Upper lobe of left lung (tissue), 6 donors: ENCODE measurements at places on chromosomes 6 and 20. TPM values are rescaled to one million over a fixed set of nuclear protein-coding genes. Genes with fewer than 3 reads are reported as not detected.

DNA sequence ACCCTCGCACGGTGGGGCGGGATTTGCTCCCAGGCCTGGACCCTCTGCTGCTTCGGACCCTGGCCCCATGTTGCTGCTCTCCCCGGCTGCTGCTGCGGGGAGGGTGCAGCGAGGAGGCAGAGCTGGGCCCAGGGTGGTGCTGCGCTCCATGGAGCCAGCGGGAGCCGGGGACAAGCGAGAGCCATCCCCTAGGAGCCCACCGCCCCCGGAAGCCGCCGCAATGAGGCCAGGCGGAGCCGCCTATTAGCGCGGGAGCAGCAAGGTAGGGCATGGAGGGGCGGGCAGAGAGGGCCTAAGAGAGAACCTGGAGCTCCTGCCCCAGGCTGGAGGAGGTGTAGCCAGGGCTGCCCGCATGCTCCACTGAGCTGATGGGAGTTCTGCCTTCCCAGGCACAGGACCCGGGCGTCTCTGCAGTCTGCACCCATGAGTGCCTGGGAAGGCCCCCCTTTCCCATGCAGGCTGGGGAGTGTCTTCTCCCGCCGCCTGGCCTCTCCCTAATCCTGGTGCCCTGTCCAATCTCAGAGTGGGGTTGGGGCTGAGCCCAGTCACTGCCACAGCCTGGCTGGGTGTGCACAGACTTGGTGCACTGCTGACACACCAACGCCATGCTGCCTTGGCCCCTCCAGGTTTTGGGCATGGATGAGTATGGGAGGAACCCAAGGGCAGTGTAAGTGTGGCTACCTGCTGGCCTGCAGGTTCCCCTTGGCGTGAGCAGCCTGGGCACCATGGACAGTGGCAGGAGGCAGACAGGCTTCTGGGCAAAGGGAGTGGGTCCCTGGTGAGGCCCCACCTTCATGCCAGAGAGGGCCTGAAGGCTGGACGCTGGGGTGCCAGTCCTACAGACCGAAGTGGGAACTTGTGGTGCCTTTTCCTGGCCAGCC is 360.6 kb upstream of the MAP3K7 start:
- no peaks in the 10 kb centered on the region for H3K27me3 ChIP-seq
- H3K4me1 ChIP-seq, result no peaks in the 10 kb centered on the region
- no peaks in the 10 kb centered on the region for H3K36me3 ChIP-seq
- H3K4me3 ChIP-seq, result no peak overlapping the region

DNA sequence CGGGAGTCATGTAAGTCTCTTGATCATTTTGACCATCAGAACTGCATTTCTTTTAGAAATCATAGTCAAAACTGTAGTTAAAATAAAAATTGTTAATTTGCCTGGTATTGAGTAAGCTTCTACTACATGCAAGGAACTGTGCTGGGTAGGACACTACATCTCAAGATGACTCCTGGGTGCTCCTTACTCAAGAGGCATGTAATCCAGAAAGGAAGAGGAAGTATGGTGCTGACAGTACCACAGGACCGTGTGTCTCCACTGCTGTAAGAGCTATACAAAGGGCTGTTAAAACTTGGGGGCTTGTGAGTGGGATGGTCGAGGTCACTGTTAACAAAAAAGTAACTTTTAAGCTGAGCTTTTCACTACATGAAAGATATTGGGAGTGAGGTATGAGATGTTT is 508.3 kb upstream of the SOX4 start:
- H3K27ac ChIP-seq, result no peak overlapping the region
- no peak overlapping the region for H3K4me3 ChIP-seq
- no peaks in the 10 kb centered on the region for H3K27me3 ChIP-seq
- H3K36me3 ChIP-seq, result no peaks in the 10 kb centered on the region
- H3K4me1 ChIP-seq, result no peaks in the 10 kb centered on the region

- H3K27me3 ChIP-seq, result no peaks in the 10 kb centered on the region
- no peaks in the 10 kb centered on the region for H3K36me3 ChIP-seq
- no peaks in the 10 kb centered on the region for H3K4me1 ChIP-seq
- no peak overlapping the region for H3K27ac ChIP-seq
- no peak for DNase-seq
These were observed 52.0 kb upstream of the FYN start for GRCh38 chr6:111925296-111925695.

DNA sequence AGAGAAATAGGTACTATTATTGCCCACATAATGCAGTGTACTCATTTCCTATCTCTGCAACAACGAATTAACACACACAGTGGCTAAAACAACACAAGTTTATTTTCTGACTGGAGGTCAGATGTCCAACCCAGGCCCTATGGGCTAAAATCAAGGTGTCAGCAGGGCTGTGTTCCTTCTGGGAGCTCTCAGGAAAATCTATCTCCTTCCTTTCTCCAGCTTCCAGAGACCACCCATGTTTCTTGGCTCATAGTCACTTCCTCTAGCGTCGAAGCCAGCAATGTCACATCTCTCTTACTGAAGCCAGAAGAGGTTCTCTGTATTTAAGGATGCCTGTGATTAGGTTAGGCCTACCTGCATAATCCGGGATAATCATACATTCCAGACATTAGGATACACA is 60.9 kb upstream of the TOP1 start:
- H3K4me3 ChIP-seq, result no peak overlapping the region
- peaks cover 2% of the 10 kb centered on the region for H3K4me1 ChIP-seq
- H3K27ac ChIP-seq, result no peak overlapping the region
- no peaks in the 10 kb centered on the region for H3K36me3 ChIP-seq

DNA sequence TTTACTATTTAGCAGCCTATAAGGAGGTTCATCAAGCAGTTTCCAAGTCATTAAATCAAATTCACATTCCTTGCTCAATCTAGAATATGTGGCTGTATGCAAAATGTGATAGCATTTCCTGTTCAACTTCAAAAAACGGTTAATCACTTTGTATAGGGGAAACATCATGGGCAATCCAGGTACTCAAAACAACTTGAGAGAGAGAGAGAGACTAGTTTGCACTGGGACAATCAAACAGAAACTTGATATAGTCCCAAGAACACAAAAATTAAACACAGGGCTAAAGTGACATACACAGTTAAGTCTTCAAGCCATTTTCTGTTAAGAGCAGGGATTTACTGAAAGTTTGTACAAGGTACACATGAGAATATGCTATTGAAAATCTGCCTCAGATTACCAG is 7.4 kb downstream of the CPNE1 start:
- H3K4me3 ChIP-seq, result no peak overlapping the region
- peak overlapping the region; percentile 52 for H3K27ac ChIP-seq
- H3K4me1 ChIP-seq, result peaks cover 49% of the 10 kb centered on the region
- H3K27me3 ChIP-seq, result no peaks in the 10 kb centered on the region
- peaks cover 23% of the 10 kb centered on the region for H3K36me3 ChIP-seq

GRCh38 chr6:50722829-50723554 is 9.7 kb downstream of the TFAP2D start:
- no peak overlapping the region for H3K4me3 ChIP-seq
- H3K27me3 ChIP-seq, result no peaks in the 10 kb centered on the region
- DNase-seq, result no peak
- no peak overlapping the region for H3K27ac ChIP-seq

DNA sequence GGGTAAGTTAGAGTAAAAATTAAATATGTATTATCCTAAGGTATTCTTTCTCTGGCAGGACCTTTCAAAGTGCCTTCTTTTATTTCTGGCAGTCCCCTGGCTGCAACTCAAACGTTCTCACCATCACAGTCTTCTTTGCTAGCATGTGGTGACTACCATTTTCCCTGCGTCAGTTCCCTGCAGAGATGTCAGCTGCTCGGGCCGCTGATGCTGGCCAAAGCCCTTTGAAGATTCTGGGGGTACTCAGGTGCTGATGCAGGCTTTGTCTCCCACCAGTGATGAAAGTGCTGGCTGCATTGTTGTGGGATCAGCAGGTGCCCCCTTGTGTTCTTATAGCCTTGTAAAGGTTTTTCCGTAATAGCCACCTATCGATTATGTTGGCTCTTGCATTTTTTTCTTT is 140.1 kb downstream of the BTBD3 start:
- no peaks in the 10 kb centered on the region for H3K27me3 ChIP-seq
- no peak overlapping the region for H3K27ac ChIP-seq
- H3K4me1 ChIP-seq, result peaks cover 7% of the 10 kb centered on the region
- no peaks in the 10 kb centered on the region for H3K36me3 ChIP-seq
- no peak overlapping the region for H3K4me3 ChIP-seq

- no peak for DNase-seq
- H3K4me3 ChIP-seq, result no peak overlapping the region
- H3K27me3 ChIP-seq, result no peaks in the 10 kb centered on the region
- H3K27ac ChIP-seq, result no peak overlapping the region
- no peaks in the 10 kb centered on the region for H3K4me1 ChIP-seq
These were observed 109.7 kb upstream of the FOXQ1 start for GRCh38 chr6:1202201-1202600.

The RBM24 gene
- 0.76 TPM for total RNA-seq

DNA sequence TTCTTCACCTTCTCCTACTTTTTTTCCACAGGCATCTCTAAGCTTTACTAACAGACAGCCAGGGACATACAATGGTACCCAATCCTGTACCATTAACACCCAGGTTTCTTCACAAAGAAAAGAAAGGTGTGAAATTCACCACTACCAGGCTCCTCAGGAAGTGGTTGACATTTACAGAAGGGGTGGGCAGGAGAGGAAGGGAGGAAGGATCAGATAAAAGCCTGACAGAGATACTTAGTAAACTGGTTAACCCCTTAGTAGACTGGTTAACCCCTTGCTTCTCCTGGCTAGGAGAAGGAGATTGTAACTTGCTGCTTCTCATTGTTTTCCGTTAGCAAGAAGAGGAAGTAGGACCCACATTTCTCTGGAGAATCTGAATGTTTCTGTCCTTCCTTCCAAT is 7.2 kb downstream of the SAMD3 start:
- H3K27me3 ChIP-seq, result no peaks in the 10 kb centered on the region
- H3K4me3 ChIP-seq, result no peak overlapping the region
- no peaks in the 10 kb centered on the region for H3K36me3 ChIP-seq
- DNase-seq, result no peak
- H3K4me1 ChIP-seq, result no peaks in the 10 kb centered on the region
- no peak overlapping the region for H3K27ac ChIP-seq

DNA sequence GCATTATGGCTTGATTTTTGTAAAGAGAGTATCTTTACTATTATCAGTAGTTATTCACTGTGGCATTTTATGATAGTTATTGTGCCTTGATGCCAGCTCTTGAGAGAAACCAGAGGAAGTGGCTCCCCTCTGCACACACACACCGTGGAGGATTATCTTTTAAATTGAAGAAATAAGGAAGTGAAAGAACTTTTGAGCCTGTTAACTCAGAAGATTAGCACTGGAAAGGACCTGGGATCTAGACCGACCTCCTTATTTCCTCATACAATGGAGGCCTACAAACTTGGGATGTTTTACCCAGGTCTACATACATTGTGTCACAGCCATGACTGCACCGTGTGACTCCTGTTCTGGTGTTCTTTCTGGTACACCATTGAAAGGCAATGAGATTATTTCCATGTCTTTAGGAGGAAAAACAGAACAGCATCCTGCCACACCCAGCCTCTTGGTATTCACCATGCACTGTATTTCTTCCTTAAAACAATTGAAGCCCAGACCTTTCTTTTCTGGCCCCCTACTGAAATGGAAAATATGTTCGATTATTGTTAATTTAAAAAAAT is 40.6 kb downstream of the HECA start:
- H3K4me3 ChIP-seq, result no peak overlapping the region
- H3K36me3 ChIP-seq, result peaks cover 46% of the 10 kb centered on the region
- no peak for DNase-seq
- no peak overlapping the region for H3K27ac ChIP-seq
- no peaks in the 10 kb centered on the region for H3K27me3 ChIP-seq

The FGD2 gene
- 50.8 TPM for total RNA-seq

GRCh38 chr6:36947570-36948351 is 6.8 kb upstream of the PI16 start:
- H3K4me3 ChIP-seq, result no peak overlapping the region
- no peak overlapping the region for H3K27ac ChIP-seq
- no peaks in the 10 kb centered on the region for H3K36me3 ChIP-seq
- H3K4me1 ChIP-seq, result no peaks in the 10 kb centered on the region

GRCh38 chr6:82246802-82247504 is 591 bp downstream of the IBTK start:
- H3K27ac ChIP-seq, result peak overlapping the region; percentile 95
- DNase-seq, result peak; percentile 71
- no peaks in the 10 kb centered on the region for H3K27me3 ChIP-seq
- peaks cover 46% of the 10 kb centered on the region for H3K4me1 ChIP-seq
- H3K4me3 ChIP-seq, result peak overlapping the region; percentile 96

The FRMD1 gene
- not detected for total RNA-seq

- no peak for DNase-seq
- H3K4me3 ChIP-seq, result no peak overlapping the region
- H3K4me1 ChIP-seq, result no peaks in the 10 kb centered on the region
- H3K27me3 ChIP-seq, result no peaks in the 10 kb centered on the region
These were observed 7.3 kb downstream of the NKAIN2 start for GRCh38 chr6:123810948-123811347.

- no peaks in the 10 kb centered on the region for H3K4me1 ChIP-seq
- no peak for DNase-seq
- no peak overlapping the region for H3K4me3 ChIP-seq
- H3K36me3 ChIP-seq, result no peaks in the 10 kb centered on the region
These were observed 19.1 kb upstream of the HLA-DQB1 start for GRCh38 chr6:32685603-32686002.

DNA sequence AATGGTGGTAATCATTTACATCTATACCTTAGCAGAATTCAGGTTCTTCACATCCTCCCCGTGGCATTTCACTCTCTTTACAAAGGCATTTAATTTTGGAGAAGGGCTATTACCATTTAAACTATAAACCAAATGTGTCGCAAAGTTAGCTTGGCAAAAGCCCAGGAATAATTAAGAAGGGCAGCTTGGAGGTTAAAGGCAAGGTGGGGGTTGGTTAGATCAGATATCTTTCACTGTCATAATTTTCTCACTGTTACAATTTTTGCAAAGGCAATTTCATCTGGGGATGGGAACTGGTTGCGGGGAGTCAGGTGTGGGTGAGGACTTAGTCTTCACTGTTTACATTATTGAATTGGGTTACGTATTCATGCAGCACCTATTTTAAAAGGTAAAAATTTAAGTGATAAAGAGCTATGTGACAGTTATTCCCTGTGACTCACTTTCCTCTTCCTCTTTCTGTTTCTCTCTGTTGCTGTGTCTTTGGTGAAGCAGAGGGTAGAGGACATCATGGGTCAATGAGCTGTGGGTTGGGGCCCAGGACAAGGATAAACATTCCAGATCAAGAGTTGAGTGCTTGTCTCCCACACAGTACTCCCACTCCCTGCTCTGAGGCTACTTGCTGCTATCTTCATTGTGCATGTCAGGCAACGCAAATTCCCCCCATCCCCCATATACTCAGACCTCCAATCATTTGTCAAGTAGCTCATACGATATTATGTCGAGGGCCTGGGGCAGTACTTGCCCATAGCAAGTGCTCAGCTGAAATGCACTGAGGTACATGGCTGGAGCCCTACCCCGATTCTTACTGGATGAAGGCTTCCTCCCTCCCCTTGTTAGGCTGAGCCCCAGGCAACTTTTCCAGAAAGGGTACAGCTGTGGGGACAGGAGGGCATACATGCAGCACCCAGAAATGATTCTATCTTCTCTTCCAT is 223.1 kb upstream of the MYLIP start:
- H3K4me3 ChIP-seq, result no peak overlapping the region
- no peaks in the 10 kb centered on the region for H3K36me3 ChIP-seq
- no peak overlapping the region for H3K27ac ChIP-seq

- H3K4me1 ChIP-seq, result no peaks in the 10 kb centered on the region
- DNase-seq, result no peak
- no peak overlapping the region for H3K27ac ChIP-seq
- no peak overlapping the region for H3K4me3 ChIP-seq
- no peaks in the 10 kb centered on the region for H3K27me3 ChIP-seq
These were observed 106.9 kb upstream of the SGK1 start for GRCh38 chr6:134424798-134425170.

- H3K27me3 ChIP-seq, result no peaks in the 10 kb centered on the region
- no peaks in the 10 kb centered on the region for H3K36me3 ChIP-seq
- H3K4me1 ChIP-seq, result peaks cover 4% of the 10 kb centered on the region
- no peak overlapping the region for H3K27ac ChIP-seq
- H3K4me3 ChIP-seq, result no peak overlapping the region
These were observed 27.6 kb upstream of the CDKN1A start for GRCh38 chr6:36650848-36651478.
